Thymus (tissue), 14 donors: ENCODE measurements at places on chromosomes 6 and 20.
A peak's percentile ranks its signal among the peaks of the same experiment; 100 is the strongest.

DNA sequence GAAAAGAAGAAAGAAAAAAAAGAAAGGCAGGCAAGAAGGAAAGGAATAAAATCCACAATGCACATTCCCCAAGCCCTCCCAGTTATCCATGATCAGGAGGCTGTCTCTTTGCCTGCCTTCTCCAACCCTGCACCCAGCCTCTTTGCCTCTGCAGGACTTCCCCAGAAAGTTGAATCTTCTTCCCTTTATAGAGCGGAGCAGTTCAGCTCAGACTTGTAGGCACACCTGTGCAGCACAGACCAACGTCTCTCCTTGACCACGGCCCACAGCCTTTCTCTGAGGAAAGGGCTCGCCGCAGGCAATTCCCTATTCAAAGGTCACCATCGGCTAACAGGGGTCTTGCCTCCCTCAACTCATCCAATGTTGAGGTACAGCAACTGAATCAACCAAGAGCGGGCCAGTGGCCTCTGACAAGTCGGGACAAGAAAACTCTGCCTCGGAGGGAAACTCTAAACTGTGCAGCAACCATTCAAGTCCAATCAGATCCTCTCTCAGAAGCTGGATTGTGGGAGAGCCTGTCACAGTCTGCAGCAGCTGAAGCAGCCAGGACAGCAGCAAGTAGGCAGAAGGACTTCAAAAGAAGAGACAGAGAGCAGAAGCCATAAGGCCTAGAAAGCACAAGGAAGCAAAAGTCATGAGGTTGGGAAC lies 529.2 kb upstream of the JARID2 start:
- H3K4me3 ChIP-seq = no peak overlapping the region
- H3K4me1 ChIP-seq = peaks cover 55% of the 10 kb centered on the region
- H3K27ac ChIP-seq = no peak overlapping the region
- no peaks in the 10 kb centered on the region for H3K27me3 ChIP-seq
- DNase-seq = no peak

DNA sequence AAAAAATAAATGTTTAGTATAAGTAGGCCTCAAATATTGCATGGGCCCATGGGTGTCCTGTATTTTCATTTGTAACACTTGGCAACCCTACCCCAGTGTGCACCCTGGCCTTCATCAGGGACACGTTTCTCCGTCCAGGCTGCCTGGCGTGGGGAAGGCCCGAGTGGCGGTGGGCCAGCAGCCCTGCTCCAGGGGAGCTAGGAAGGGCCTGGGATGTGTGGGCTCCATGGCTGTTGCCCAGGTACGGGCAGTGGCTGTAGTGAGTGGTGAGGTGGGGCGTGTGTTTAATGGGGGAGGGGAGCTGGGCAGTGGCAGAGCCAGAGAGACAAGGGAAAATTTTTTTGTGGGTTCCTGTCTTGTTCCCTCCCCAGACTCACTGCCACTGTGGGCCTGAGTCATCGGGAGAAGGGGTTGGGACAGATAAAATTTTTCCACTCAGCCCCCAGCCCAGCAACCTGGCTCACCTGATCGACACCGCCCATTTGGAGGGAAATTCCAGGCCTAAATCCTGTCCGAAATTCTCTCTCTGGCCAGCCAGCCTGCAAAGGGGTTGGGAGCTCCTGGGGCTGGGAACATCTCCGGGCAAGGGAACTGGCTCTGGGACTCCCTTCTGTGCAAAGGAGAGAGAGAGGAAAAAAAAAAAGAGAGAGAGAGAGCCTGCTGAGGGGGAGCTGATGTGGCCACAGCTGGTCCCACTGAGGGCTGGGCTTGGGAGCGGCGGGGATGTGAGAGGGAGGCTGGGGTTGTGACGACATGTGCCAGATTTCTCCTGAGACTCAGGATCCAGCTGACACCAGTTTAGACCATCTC lies 32.5 kb upstream of the VEGFA start:
- H3K27ac ChIP-seq = no peak overlapping the region
- no peaks in the 10 kb centered on the region for H3K27me3 ChIP-seq
- H3K4me1 ChIP-seq = peaks cover 22% of the 10 kb centered on the region
- no peak overlapping the region for H3K4me3 ChIP-seq

GRCh38 chr6:88349511-88349910 lies 183.4 kb upstream of the CNR1 start:
- no peak overlapping the region for H3K27ac ChIP-seq
- no peaks in the 10 kb centered on the region for H3K27me3 ChIP-seq
- no peak overlapping the region for H3K4me3 ChIP-seq
- no peaks in the 10 kb centered on the region for H3K36me3 ChIP-seq
- H3K4me1 ChIP-seq = no peaks in the 10 kb centered on the region

GRCh38 chr6:46296586-46296985 lies 125.8 kb upstream of the ENPP5 start:
- H3K27ac ChIP-seq = no peak overlapping the region
- H3K4me1 ChIP-seq = no peaks in the 10 kb centered on the region
- DNase-seq = no peak

- no peak overlapping the region for H3K4me3 ChIP-seq
- H3K36me3 ChIP-seq = no peaks in the 10 kb centered on the region
- no peaks in the 10 kb centered on the region for H3K4me1 ChIP-seq
- no peak overlapping the region for H3K27ac ChIP-seq
- H3K27me3 ChIP-seq = no peaks in the 10 kb centered on the region
These were observed 86.9 kb downstream of the PLCG1 start for GRCh38 chr20:41224281-41224680.

DNA sequence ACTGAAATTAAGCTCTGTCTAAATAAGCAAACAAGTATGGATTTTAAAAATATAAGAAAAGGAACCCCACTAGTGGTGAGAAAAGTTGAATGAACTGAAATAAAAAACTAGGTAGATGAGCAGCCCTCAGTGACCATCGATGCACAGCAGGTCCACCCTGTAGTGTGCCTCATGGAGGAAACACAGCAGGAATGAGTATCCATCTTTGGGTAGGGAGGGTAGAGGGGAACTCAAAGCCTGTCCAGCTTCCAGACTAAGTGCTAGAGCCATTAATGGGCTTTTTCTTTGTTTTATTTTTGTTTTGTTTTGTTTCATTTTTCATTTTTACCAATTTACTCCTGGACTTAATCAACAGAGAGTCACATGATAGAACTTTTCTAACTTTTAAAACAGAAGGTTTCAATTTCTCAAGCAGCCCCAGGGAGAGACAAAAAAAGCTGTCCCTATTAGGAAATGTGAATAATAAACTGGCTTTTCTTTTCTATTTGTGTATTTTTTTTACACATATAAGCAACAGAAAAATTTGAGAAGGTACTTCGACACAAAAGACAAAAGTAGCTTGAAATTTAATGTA lies 700.6 kb downstream of the HACE1 start:
- H3K4me3 ChIP-seq = no peak overlapping the region
- no peaks in the 10 kb centered on the region for H3K36me3 ChIP-seq

GRCh38 chr20:37670351-37670791 lies 23.5 kb upstream of the CTNNBL1 start:
- no peaks in the 10 kb centered on the region for H3K36me3 ChIP-seq
- H3K4me3 ChIP-seq = no peak overlapping the region
- H3K4me1 ChIP-seq = no peaks in the 10 kb centered on the region
- no peak overlapping the region for H3K27ac ChIP-seq

- no peak for DNase-seq
- H3K4me1 ChIP-seq = no peaks in the 10 kb centered on the region
- H3K27me3 ChIP-seq = no peaks in the 10 kb centered on the region
- H3K27ac ChIP-seq = no peak overlapping the region
These were observed 55.4 kb downstream of the RAB44 start for GRCh38 chr6:36752886-36753506.

GRCh38 chr6:32637219-32637880 lies at the start of gene HLA-DQA1:
Gene HLA-DQA1, plus strand, starts transcription at chr6:32637406. Its CDS starts 53 bp downstream, at chr6:32637459.
- no peaks in the 10 kb centered on the region for H3K36me3 ChIP-seq
- no peak within 1 kb of the TSS for H3K27ac ChIP-seq
- no peaks in the 10 kb centered on the region for H3K27me3 ChIP-seq
- peak within 1 kb of the TSS; percentile 18 for H3K4me3 ChIP-seq
- DNase-seq = peak; percentile 43
